Right renal cortex interstitium (tissue), 3 donors: ENCODE measurements at places on chromosomes 2 and 18. TPM values are rescaled to one million over a fixed set of nuclear protein-coding genes. Genes with fewer than 3 reads are reported as not detected.

- DNase-seq, result no peak
Observed at GRCh38 chr2:236600892-236601291, 31.3 kb downstream of the ACKR3 start.

CYS1 gene
- 100 TPM for polyA plus RNA-seq

- no peak for DNase-seq
Observed at GRCh38 chr2:63347361-63347760, 240.9 kb downstream of the WDPCP start.

- DNase-seq, result no peak
Observed at GRCh38 chr2:11535899-11536344, 2.1 kb downstream of the GREB1 start.

DNA sequence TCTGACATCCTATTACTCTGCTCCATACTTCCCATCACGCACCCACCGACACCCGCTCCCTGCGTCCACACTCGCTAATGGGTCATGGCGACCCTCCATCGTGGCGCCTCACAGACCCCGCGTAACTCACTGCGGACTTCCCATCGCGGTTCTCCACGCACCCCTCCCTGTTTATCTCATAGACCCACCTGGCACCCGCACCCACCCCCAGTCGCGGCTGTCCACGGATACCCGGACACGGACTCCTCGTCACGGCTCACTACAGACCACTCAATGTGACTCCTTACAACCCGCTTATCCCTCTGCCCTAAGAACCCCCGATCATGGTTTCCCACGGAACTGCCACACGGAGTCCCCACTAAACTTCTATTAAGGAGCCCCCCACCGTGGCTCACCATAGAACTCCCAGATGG, 458 bp downstream of the CXXC1 start:
- DNase-seq, result no peak
